Right cardiac atrium (tissue), 5 donors: ENCODE measurements at places on chromosomes 16 and 17. TPM values are rescaled to one million over a fixed set of nuclear protein-coding genes. Genes with fewer than 3 reads are reported as not detected.

Gene ST6GALNAC1
- polyA plus RNA-seq: 2.5 TPM

- DNase-seq: no peak
These were observed 18.8 kb downstream of the XPO6 start for GRCh38 chr16:28192806-28193529.

DNA sequence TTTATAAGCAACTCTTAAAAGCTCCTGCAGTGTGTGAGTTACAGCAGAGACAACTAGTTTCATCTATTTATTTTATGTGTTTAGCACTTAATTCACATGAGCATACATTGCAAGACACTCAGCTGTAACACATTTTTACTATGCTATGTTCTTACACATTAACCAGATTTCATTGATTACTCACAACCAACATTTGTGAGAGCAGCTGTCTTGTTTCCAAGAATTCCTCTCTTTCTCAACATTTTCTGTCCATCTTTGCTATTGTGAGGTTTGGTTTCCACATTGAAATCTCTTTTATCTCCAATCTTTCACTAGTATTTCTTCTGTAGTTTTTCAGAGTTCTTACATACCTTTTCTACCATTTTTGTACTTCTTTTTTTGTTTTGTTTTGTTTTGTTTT lies 51.2 kb downstream of the COPRS start:
- no peak for DNase-seq

DNA sequence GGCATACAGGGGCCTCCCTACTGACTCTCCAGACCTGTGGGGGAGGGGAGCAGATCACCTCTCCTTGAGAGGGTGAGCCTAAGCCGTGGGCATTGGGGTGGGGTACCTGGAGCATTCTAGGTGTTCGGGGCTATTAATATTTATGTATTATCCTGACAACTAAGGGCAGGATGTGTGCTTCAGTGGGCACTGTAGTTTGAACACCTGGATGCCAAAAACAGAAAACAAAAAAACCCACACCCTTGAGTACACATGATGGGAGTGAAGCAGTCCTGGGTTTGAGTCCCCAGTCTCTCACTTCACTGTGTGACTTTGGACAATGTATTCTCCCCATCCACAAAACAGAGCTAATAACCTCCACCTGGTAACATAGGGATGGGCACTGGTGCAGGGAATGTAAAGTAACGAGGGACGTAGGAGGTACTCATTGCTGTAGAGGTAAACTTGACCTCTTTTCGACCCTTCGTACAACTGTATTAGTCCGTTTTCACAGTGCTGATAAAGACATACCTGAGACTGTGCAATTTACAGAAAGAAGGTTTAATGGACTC lies 257.8 kb downstream of the CPPED1 start:
- DNase-seq: no peak

Gene CHST4
- not detected for polyA plus RNA-seq

DNA sequence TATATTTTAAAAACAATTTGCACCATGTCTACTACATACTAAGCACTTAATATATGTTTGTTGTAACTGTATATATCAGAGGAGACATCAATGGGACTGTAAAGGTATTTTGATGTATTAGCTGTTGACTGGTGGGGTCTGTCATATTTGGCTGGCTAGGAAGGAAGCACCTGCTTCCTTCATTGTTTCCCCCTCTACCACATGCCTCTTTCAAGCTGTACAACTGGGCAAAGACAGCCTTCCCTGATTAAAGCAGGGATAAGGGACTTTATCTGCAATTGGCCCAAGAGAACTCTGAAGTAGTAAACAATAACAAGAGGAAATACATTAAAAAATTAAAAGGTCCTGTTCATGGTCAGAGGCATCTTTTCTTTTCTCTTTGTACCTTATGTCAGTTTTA lies 5.5 kb upstream of the SLFN12L start:
- DNase-seq: no peak

GRCh38 chr17:1931844-1932579 lies 93.1 kb downstream of the RTN4RL1 start:
- peak; percentile 40 for DNase-seq

Gene TPSG1
- not detected for polyA plus RNA-seq

DNA sequence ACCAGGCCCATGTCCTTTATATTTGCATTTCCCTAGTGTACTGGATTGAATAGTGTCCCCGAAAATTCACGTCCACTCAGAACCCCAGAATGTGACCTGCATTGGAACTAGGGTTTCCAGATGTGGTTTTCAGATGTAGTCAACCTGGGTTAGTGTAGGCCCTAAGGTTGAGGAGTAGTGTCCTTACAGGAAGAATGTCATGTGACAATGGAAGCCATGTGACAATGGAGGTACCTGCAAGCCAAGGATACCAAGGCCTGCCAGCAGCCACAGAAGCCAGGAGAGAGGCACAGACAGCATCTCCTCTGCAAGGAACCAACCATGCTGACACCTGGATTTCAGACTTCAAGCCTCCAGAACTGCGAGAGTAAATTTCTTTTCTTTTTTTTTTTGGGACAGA lies 5.2 kb upstream of the PRR15L start:
- DNase-seq: no peak

DNA sequence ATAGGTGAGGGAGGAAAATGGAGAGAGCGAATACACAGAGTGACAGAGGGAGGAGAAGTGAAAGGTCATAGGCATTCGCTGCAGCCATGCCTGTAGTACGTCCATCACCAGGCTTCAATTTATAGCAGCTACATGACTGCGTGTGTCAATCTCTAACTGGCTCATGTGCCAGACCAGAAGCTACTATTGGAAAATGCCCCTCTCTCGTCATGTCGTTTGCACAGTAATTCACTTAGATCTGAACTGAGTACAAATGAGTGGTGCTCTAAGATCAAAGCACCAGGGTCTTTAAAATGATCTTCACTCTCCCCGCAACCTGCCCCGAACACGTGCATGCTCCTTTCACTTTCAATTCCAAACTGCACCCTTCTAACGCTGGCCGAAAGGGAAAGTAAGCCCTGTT lies 51.3 kb downstream of the ADCY9 start:
- no peak for DNase-seq

DNA sequence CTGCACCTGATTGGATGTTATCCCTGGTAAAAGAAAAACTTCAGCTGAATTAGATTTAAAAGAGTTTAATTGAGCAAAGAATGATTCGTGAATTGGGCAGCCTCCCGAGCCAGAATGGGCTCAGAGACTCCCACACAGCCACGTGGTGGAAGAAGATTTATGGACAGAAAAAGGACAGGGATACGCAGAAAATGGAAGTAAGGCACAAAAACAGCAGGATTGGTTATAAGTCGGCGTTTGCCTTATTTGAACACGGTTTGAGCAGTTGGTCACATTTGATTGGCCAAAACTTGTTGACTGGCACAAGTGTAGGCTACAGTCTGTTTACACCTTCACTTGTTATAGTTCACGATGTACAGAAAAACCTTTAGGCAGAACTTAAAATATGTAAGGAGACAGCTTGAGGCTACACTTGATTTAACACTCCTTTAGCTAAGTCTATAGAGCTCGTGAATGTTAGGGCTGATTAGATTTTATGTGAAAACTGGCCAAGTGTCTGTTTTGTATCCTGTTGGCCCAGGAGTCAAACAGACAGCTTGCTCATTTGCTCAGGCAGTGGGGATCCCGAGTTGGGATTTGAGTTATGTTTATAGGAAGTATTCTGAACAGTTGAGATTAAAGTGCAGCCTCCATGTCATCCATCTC lies 119.5 kb upstream of the SHISA6 start:
- DNase-seq: no peak

DNA sequence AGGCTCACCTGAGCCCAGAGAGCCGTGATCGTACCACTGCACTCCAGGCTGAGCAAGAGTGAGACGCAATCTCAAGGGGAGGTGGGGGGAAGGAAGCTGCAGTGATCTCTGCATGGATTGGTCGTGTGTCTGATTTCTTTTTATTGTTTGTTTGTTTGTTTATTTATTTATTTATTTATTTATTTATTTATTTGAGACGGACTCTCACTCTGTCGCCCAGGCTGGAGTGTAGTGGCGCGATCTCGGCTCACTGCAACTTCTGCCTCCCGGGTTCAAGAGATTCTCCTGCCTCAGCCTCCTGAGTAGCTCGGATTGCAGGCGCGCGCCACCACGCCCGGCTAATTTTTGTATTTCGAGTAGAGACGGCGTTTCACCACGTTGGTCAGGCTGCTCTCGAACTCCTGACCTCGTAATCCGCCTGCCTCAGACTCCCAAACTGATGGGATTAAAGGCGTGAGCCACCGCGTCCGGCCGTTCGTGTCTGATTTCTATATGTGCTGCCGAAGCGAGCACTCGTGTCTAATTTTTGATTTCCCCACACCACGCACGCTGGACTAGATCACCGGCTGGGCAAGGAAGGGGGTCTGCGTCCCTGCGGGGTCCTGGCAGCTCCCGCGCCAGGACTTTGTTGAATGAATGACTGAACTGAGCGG lies 448 bp upstream of the TNFRSF12A start:
- DNase-seq: no peak

- peak; percentile 1 for DNase-seq
These were observed 211.5 kb upstream of the TNRC6C start for GRCh38 chr17:77746896-77747554.

GRCh38 chr16:53836142-53836541 lies 132.2 kb downstream of the FTO start:
- no peak for DNase-seq

DNA sequence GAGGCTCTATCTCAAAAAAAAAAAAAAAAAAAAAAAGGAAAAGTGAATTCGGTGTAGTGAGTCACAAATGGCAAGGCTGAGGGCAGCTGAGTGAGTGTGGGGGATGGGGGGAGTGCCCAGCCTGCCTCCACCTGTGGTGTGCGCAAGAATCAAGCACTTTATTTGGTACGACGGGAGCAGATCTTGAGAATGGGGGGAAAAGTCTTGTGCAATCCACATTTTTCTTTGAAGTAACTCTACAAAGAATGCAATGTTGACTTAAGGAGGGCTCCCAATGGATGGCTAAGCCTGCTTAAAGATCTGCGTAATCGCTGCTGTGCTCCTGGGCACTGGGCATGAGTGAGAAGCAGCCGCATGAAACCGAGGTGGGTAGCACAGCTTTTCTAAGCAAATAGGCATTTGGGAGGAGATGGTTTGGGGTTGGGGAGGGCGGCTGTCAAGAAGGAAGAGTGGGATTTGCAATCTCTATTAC lies 28.2 kb downstream of the ATP2C2 start:
- DNase-seq: no peak

DNA sequence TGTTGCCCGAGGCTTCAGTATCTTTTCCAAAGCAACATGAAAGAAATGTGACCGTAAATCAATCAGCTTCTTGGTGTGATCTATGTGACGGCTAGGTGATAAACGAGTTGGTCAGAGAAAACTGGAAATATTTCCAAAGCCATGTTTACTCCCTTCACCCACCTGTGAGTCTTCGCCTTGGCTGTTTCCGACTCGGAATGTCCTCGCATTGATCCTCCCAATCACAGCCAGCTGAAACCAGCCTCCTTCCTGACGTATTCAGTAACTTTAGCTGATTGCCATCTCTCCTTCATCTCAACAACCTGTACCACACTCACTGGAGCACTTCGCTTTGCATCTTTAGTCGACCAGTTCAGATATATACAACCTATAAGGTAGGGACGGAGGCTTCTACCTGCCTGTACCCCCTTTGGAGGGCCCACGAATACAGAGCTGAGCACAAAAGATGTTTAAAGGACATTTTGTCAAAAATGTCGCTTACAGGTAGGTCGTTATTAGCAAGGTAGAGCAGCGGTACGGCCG lies 705 bp downstream of the KRABD2 start:
- DNase-seq: no peak

GRCh38 chr16:74736531-74737157 lies 36.0 kb upstream of the MLKL start:
- no peak for DNase-seq

DNA sequence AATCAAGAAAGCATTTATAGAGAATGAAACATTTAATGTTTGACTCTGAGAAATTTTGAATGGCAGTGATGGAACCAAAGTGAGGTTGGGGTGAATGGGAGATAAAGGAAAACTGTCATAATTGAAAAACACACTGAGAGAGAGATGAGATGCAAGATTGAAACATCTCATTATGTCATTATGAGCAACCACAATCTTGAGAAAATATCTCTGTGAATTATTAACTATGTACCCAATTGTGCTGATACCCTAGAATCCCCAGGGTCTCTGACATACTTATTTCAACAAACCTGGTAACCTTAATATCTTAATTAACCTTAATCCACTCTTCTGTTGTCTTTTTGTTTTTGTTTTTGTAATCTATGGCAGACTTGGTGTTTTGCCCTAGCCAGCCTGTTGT lies 143.5 kb upstream of the HLF start:
- DNase-seq: no peak

Gene SLFN13
- polyA plus RNA-seq: 0.95 TPM

- DNase-seq: no peak
These were observed 169.3 kb downstream of the RAB11FIP4 start for GRCh38 chr17:31560616-31561235.

DNA sequence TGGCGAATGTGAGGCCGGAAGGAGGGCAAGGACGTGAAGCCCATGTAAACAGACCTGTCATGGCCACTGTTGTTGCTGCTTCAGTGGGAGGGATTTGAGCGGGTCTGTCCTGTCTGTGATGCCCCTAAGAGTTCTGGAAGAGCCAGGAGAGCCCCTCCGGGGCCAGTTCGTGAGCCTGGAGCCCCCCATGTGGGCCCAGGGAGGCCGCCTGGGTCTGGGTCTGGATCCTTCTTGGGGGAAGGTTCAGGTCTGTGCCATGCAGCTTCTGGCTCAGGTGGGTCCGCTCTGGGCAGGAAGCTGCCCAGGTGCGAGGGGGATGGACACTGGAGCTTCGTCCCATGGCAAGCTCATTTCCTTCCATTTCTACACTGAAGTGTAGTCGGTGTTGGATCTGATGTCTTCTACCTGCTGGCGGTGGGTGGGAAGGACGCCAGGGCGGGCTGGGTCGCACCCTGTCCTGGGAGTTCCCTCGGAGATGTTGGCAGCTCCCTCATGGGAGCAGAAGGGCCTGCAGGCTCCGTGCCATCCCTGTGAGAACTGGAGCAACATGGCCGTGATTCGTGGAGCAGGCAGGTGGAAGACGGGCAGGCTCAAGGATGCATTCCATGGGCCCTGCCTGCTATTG lies 11.2 kb upstream of the WFIKKN1 start:
- DNase-seq: no peak

DNA sequence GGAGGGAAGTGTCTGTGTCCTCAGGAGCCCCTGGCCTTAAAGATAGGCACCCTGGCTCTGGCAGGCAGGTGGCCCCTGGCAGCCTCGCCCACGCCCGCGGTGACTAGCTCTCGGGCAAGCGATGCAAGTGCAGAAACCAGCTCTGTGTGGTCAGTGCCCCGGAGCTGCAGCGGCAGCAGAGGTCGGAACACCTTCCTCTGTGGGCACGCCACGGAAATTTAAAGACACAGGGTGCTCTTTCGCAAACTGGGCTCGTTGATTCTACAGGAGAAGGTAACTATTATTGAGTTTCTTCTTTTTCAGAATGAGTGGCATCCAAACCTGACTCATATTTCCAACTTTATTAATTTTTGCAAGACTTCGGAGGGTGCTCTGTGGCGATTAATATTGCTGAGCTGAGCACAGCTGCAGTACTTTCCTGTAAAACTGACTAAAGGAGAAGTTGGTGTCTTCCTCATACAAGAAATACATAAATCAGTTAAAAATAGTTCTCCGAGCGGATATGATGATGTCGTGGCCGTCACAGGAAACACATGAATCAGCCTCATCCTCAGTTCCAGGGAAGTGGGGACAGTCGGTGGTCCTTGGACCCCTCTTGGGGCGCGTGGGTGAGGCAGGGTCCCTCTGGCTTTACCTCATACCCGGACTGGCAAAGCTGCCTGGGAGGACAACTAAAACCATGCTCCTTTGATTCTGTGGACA lies 120.2 kb downstream of the METRNL start:
- peak; percentile 82 for DNase-seq
